Activated CD4-positive, CD25-positive, alpha-beta regulatory T cell treated with anti-CD3 and anti-CD28 coated beads, Interleukin-2, amount 50 U/mL, for 16 hours (primary cell): ENCODE measurements at places on chromosomes 4 and X.

DNA sequence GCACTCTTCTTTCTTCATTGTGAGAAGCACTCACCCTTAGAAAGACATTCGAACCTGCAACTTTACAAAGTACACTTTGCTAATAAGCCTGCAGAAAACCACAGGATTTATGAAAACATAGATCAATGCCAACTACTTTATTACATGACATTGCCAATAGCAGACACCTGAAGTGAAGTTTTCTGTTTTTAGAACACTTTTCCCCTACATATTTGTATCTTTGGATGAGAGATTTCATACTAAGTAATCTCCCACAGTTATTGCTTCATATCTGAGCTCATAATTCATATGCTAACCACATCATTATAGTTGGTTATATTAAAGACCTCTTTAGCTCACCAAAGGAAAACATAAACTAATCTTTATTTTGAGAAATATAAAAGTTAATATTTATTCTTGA, 276.5 kb upstream of the CTSO start:
- DNase-seq, result no peak

GRCh38 chr4:40916218-40916555, 166.4 kb downstream of the NSUN7 start:
- no peak for DNase-seq

GRCh38 chr4:9146967-9147366, 23.2 kb upstream of the FAM90A26 start:
- DNase-seq, result no peak

DNA sequence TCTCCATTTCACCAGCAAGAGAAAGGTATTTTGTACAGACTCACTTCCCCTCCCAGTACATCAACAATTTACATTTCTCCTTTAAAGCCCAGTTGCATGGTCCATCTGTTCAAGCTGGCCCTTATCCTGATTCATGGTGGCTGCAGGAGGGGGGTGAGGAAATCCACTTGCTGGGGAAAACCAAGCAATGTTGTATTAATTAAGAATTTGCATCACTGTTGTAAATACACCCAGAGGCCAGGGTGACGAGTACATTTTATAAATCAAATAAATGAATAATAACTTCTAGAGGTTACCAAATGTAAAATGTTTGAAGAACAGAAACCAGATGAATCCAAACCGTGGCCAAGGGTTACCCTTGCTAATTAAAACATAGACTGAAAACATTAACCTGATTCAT, 395.9 kb upstream of the INTU start:
- no peak for DNase-seq

GRCh38 chr4:36310793-36311192, 29.4 kb downstream of the DTHD1 start:
- no peak for DNase-seq

- DNase-seq, result no peak
Measured at GRCh38 chr4:41949531-41949930, 14.3 kb downstream of the TMEM33 start.

DNA sequence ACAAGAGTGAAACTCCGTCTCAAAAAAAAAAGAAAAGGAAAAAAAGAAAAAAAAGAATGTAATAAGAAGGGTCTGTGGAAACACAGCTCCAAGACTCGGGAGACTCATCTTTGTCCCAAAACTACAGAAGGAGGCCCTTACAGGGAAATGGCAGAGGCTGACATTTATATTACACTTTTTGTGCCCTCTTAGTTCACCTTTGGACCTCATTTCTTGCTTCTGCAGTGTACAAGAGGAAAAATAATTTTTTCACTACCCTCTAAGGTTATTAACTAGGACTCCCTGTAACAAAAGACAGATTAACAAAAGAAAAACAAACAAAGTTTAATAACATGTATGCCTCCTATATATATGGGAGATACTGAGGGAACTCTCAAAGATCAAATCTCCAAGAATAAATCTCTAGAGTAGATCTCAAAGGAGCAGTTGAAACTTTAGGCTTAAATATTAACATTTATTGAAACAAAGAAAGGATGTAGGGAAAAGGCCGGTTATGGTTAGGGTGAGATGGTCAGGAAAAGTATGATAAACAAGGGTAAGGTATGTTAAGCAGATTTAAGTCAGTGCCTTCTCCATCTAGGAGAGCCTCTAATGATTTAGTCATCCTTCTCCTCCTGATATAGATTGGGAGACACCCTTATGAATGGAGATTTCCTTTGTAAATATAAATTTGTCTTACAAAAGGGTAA, 121.3 kb upstream of the JADE1 start:
- no peak for DNase-seq

DNA sequence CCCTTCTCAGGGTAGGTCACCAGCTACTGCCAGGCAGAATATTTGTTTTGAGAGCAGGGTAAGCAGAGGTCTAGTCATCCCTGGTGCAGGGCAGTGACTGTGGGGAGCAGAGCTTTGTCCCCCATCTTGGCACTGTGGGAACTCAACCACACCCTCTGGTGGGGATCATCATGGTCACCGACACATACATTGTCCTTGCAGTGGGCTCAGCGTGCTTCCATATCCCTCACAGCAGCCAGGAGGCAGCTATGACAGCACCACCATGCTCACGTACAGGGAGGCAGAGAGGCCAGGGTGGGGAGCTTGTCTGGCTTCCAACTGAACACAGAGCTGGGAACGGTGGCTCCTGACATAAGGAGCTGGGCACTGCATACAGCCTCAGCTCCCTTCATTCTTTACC, 102.3 kb downstream of the ENPP6 start:
- DNase-seq, result no peak

- no peak for DNase-seq
Measured at GRCh38 chrX:106706466-106706865, 20.0 kb upstream of the RNF128 start.
